ENCODE measurements at places on chromosomes 7 and 10.

DNA sequence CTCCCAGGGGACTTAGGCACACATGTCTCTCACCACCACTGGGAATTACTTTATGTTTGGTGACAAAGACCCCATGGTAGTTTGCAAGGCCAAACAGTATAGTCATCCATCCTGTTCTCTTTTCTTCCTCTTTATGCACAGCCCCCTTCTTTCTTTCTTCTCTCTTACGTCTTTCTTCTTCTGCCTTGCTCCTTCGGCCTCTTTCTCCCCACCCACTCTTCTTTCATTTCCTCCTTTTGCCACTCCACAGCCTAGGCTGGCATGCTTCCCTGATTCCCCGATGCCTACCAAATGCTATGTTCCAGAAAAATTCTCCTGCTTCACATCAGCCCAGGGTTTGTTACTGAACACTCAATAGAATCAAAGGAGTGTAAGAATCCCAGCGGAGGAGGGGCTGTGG lies 62.4 kb upstream of the MKLN1 start:
- no peak for DNase-seq

DNA sequence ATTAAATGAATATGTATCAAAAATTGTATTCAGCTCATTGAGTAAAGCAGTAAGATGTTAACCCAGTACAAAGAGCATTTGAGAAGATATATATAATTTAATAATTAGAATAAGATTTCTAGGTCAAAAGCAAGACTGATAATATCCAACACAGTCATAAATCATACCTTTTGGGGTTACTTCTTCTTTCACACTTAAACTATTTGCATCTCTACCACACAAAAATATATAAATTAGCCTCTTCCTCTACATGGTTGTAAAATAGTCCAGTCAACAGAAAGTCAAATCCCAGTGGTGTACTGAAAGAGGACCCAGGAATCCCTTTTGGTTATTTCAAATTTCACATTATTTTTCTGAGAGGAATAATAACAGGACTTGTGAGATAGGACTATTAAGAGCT lies 204.6 kb upstream of the INHBA start:
- DNase-seq = no peak

- no peak for DNase-seq
These were observed 9.6 kb downstream of the GDF10 start for GRCh38 chr10:47309408-47310089.

DNA sequence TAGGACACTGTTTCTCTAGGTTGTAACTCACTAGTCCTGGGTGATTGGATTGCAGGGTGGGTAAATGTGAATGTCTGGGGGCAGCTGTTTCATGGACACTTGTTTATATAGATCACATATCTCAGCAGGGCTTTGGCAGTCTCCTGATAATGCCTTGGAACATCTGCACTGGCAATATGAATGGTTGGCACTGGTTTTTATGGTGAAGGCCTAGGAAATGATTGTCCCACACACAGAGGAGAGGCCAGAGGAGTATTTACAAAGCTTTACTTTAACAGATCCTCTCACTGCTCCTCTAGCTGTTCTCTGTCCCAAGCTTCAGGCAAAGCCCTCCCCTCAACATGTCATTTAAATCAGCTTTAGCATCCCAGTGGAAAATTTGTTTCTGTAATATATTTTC lies 171.3 kb upstream of the STEAP4 start:
- DNase-seq = no peak

DNA sequence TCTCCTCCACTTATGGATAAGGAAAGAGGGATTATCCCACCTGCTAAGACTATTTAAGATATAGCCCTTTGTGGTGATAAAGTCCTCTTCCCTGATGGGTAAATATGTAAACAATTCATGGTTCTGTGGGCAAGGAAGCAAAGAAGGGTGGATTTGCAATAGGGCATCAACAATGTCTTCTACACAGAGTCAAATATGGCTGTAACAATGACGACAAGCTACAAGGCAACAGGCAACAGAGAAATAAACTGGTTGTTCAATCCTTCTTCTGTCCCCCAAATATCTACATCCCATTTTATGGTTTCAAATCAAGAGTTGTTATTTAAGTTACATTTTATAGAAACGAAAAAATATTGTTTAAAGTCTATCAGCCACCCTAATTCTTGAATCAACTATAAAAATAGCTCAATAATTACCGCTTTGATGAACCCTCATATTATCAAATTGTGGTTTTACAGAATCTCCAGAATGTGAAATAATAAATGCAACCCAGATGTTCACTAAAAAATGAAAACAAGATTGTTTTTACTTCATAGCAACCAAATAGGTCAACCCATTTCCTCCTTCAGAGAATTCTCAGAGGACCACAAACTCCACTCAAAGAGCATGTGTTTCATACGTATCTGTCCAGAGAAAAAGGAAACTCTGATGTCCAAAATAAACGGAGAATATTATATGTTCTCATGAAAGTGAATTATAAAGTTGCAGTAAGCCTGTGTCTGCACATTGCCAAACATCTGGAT lies 13.8 kb downstream of the CYTH3 start:
- DNase-seq = no peak

GRCh38 chr7:138755842-138756590 lies 41.8 kb upstream of the TMEM213 start:
- no peak for DNase-seq

- no peak for DNase-seq
These were observed 60.4 kb downstream of the KLRG2 start for GRCh38 chr7:139423091-139423490.

- DNase-seq = no peak
These were observed 35.1 kb downstream of the SDK1 start for GRCh38 chr7:3336042-3336665.

GRCh38 chr10:97822261-97822687 lies 27.4 kb upstream of the GOLGA7B start:
- no peak for DNase-seq

- peak; percentile 85 for DNase-seq
These were observed 11.7 kb downstream of the CPA5 start for GRCh38 chr7:130356121-130356875.

- no peak for DNase-seq
These were observed 592 bp upstream of the PIK3CG start for GRCh38 chr7:106864298-106865081.

All from cardiac septum (tissue), 1 donor.